ENCODE measurements at places on chromosomes 7 and 10.

DNA sequence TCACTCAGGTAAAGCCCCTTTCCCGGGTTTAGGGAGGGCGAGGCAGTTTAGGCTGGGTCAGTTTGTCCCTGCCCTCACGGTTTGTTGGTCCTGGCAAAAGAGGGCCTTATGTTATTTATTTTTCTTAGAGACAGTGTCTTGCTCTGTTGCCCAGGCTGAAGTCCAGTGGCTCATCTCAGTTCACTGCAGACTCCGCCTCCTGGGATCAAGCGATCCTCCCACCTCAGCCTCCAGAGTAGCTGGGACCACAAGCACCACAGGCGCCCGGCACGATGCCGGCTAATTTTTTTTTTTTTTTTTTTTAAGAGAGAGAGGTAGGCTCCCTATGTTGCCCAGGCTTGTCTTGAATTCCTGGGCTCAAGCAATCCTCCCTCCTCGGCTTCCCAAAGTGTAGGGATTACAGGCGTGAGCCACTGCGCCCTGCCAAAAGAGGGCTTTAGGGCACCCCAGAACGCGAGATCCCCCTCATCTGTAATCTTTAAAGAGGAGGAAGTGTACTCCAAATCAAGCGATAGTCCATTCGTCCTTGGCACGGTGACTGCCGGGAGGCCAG is 626 bp upstream of the BMS1 start:
- no peak for DNase-seq

DNA sequence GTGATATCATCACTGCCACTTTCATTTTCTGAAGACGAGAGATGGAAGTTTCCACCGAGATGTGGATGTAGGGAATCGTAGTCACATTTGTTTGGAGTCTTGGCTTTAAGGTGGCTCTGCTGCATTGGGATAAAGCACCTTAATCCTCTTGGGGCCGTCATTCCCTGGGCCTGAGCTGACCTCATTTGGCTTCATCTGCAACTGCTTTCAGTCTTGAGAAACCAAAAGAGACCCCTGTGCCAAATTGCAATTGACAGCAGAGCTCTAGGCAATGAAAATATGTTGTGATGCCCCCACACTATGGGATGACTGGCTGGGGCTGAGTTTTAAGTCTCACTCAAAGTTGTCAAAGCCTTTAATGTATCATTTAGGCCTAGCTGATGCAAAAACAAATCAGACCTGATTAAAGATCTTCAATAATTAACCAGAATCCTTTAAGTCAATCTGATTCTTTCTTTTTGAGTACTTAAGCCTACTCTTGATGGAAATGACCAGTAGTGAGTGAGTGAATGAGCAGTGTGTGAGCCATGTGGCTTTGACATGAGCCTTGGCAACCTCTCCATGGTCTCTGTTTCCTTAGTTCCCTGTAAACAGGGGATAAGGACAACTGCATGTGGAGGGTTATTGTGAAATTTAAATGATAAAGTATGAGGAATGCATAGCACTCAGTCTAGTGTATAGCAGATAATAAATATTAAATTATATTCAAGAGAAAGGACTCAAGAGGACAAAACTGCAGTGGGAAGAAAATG is 155.0 kb downstream of the BMPER start:
- peak; percentile 83 for DNase-seq

DNA sequence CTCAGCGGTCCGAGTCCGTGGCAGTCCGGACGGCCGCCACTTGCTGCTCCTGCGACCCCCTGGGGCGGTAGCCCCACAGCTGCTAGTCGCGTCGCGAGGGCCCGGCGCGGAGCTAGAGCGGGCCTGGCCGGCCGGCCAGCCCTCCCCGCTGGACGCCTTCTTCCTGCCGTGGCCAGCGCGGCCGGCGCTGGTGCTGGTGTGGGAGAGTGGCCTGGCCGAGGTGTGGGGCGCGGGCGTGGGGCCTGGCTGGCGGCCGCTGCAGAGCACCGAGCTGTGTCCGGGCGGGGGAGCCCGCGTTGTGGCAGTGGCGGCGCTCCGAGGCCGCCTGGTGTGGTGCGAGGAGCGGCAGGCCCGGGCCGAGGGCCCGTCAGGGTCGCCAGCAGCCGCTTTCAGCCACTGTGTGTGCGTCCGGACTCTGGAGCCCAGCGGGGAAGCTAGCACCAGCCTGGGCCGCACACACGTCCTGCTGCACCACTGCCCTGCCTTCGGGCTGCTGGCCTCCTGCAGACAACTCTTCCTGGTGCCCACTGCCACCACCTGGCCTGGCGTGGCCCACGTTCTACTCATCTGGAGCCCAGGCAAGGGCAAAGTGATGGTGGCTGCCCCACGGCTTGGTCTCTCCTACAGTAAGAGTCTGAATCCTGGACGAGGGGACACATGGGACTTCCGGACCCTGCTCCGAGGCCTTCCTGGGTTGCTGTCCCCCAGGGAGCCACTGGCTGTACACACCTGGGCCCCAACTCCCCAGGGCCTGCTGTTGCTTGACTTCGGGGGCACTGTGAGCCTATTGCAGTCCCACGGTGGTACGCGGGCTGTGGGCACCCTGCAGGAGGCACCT is 631 bp downstream of the HPS6 start:
- DNase-seq = peak; percentile 17

DNA sequence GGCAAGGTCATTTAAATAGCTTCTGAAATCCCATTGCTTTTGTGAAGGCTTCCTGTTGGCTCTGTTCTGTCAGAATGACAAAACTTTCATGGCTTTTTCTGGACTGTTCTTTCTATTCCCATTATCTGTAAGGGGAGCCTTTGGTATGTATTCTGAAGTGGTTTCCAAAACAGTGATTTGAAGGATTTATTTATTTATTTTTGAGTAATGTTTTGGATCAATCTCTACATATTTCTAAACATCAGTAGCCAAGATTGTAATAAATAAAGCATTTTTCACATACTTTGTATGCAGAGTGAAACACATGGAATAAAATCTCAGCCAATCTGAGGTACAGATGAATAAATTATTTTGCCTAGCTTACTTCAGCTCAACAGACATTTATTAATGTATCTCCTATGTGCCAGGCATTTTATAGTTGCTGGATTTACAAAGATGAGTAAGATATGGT is 121.1 kb downstream of the BBS9 start:
- DNase-seq = peak; percentile 63
